ENCODE measurements at places on chromosomes 2 and 18.
A peak's percentile ranks its signal among the peaks of the same experiment; 100 is the strongest.

GRCh38 chr2:152504618-152505017 is 169.6 kb downstream of the FMNL2 start:
- no peak for DNase-seq

GRCh38 chr2:119786295-119786694 is 26.6 kb downstream of the PTPN4 start:
- no peak for DNase-seq

GRCh38 chr2:46657042-46657504 is 177.7 kb downstream of the TMEM247 start:
- no peak for DNase-seq

GRCh38 chr2:151610310-151610709 is 124.0 kb downstream of the NEB start:
- no peak for DNase-seq

DNA sequence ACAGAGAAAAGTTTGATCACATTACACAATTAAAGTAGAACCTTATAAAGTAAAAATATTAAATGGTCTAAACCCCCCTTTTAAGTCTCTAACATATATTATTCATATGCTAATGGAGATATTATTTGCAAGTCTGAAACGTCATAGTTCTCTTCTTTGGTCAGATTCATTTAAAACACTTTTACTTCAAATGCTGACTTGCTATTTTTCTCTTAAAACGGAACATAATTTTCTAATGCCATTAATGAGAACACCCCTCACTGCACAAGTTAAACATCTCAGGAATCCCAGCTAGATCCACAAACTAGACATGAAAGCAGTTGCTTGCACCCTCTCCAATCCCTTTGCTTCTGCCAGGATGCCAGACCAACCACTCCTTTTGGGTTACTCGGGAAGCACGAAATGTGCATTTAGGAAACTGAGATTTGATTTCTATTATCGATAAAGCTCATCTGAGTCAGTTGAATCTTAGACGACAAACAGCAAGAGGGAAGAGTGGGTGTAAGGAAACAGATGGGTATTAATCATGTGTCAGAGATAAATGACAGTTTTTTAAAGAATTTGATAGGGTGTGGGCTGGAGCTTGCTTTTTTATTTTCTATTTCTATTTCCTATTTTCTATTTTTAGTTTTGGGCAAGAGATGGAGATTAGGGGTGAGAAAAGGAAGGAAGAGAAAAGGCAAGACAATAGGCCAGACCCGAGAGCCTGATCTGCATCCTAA is 1.5 kb downstream of the ADD2 start:
- DNase-seq: no peak

DNA sequence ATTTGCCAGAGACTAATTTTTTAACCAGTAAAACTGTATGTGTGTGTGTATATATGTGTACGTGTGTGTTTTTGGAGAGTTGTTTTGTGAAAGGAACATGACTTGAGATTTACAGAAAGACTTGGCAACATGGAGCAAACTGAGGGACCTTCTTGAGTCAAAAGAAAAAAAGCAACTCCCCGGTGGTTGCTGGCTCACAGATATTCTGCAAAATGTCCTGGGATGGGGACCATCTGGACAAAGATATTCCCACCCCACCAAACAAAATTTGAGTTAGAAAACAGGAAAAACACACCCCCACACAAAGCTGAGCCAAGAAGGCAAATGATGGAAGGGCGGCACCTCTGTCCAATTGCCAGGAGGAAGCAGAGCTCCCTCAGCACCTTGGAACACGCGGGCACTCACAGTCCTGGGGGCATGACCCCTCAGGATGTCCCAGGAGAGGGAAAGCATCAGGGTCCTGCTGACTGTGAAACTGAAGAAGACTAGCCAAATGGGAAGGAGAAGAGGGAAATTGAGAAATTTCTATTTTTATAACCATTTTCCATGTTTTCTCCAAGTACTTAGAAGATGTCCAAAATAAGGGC is 290.2 kb upstream of the ACVR2A start:
- no peak for DNase-seq

DNA sequence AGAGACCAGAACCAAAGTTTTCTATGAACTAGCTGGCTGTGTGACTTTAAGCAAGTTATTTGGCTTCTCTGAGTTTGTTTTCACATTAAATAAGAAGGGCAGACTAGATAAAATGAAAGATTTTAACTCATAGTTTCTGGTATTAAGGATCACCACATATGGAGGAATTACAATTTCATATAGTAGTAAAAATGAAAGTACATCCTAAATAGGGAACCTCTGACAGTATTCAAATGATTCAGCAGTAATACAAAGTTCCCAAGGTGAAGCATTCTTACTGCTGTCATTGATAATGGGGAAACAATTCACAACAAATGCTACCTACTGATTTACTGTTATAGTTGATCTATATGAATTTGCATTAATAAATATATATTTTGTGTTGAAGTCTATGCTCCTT is 170.3 kb upstream of the VRK2 start:
- DNase-seq: no peak

DNA sequence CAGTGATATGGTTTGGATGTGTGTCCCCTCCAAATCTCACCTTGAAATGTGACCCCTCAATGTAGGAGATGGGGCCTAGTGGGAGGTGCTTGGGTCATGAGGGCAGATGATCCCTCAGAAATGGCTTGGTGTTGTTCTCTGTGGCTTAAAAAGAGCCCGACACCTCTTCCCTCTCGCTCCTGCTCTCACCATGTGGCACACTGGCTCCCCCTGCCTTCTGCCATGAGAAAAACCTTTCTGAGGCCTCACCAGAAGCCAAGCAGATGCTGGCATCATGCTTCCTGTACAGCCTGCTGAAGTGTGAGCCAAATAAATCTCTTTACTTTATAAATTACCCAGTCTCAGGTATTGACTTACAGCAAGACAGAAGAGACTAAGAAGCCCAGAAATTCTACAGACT is 357.1 kb downstream of the NRXN1 start:
- no peak for DNase-seq

- DNase-seq: no peak
These were observed 39.3 kb upstream of the DSG1 start for GRCh38 chr18:31278609-31279071.

- DNase-seq: peak; percentile 38
These were observed 925 bp downstream of the SESTD1 start for GRCh38 chr2:179263446-179264367.

GRCh38 chr2:152405206-152406118 is 70.5 kb downstream of the FMNL2 start:
- DNase-seq: no peak

GRCh38 chr2:213251618-213252017 is 32.6 kb upstream of the SPAG16 start:
- peak; percentile 33 for DNase-seq

- no peak for DNase-seq
These were observed 294.6 kb upstream of the SLC14A2 start for GRCh38 chr18:45320724-45321123.

DNA sequence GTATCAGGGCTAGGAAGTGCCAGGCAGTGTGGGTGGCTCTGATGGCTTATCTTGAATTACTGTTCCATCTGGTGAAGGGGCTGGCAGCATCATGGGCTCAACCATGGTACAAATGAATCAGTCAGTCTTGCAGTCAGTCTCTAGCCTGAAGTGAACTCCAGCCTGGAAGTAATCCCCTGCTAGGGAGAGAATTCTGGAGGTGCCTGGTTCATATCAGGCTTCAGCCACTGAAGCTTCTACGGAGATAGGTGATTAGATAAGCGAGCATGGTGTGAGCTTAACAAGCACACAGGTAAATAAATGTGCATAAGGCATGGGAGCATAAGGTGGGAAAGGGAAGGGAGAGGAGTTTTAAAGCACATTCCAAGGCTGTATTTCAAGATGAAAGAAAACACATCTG is 541.7 kb downstream of the MBD2 start:
- DNase-seq: no peak

DNA sequence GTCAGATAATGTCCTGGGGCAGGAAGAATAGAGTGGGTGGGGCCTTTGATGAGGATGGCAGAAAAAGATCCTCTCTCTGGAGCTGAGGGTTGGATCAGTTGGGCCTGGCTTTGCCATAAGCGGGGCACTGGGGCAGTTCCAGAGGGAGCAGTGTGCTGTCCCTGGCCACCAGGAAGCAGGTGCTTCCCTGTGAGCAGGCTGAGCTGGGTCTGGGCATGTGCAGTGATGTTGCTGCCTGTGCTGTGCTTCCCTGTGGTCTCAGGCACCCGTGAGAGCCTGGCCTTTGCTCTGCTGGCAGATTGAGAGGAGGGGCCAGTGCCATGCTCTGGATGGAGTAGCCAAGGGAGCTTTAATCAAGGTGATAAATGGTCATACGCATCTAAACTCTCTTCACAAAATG is 14.6 kb upstream of the NPPC start:
- no peak for DNase-seq

- DNase-seq: no peak
These were observed 44.0 kb downstream of the GNAL start for GRCh38 chr18:11733031-11733430.

GRCh38 chr2:105262651-105263091 is 21.1 kb downstream of the GPR45 start:
- DNase-seq: no peak

DNA sequence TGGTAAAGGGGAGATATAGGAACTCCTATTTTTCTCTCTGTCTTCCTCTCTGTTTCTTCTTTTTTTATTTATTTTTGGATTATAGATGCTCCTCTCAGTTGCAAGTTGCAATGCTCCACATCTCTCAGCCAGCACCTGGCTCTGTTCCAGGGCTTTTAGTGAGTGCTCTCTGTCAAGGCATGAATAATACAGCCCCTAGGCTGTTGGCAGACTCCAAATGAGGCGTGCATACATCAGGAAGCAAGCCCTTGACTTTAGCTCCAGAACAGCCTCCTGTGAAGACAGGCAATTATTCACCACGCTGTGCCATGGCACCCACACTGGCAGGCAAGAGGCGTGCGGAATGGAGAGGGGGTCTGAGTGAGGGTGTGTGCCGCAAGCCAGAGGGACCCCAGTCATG is 228.1 kb upstream of the PXDN start:
- no peak for DNase-seq

GRCh38 chr2:234469251-234469845 is 27.5 kb downstream of the ARL4C start:
- DNase-seq: no peak

GRCh38 chr2:241620419-241620769 is 16.6 kb downstream of the THAP4 start:
- no peak for DNase-seq

- no peak for DNase-seq
These were observed 155.5 kb downstream of the CLIP4 start for GRCh38 chr2:29270701-29271121.

DNA sequence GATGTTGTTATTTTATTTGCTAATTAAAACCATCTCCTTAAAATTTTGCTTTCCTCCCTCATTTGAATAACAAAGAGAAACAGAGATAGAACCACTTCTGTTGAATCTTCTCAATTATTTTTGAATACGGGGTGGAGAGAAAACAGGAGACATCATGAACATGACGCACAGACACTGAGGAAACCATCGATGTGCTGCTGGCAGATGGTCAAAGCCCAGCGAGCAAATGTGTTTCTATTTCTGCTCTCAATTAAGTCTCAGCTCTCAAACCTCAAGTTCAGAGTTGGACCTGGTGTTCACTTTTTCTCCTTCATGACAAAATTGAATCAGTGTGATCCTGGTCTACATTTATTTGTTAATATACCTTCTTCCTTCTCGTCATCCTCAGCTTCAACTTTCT is 36.1 kb upstream of the TWIST2 start:
- no peak for DNase-seq

DNA sequence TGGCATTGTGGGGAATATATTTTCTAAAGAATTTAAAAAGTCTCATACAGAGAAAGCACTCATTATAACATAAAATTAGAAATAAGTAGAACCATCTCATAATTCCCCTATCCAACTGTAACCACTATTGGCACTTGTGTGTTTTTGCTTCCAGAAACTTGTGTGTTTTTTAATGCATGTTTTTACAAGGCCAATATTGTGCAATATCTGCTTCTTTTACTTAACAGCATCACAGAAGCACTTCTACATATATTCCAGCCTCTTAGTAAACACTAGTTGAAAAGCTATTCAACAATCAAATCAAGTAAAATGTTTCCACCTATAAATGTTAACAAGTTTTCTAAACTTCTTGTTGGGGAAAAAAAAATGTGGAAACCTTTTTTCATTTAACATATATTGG is 132.7 kb downstream of the LRP2 start:
- no peak for DNase-seq

DNA sequence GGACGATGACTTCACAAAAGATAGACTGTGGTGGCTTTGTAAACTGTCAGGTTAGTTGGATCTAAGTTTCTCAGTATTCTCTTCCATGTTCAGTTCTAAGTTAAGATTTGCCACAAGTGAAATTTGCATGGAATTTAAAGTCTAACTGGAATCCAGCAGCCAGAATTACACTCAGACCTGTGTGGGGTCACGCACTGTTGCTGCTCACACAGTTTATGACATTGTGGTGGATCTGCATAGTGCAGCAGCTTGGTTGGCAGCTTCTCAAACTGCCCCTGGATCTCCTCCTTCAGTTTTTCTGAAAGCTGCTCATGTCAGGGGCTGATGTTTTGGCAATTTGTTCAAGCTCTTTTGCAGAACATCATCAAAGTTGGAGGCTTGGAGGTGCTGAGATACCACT is 228.1 kb upstream of the KCNJ3 start:
- no peak for DNase-seq

GRCh38 chr2:19356545-19357401 is 1.6 kb downstream of the OSR1 start:
- DNase-seq: no peak

DNA sequence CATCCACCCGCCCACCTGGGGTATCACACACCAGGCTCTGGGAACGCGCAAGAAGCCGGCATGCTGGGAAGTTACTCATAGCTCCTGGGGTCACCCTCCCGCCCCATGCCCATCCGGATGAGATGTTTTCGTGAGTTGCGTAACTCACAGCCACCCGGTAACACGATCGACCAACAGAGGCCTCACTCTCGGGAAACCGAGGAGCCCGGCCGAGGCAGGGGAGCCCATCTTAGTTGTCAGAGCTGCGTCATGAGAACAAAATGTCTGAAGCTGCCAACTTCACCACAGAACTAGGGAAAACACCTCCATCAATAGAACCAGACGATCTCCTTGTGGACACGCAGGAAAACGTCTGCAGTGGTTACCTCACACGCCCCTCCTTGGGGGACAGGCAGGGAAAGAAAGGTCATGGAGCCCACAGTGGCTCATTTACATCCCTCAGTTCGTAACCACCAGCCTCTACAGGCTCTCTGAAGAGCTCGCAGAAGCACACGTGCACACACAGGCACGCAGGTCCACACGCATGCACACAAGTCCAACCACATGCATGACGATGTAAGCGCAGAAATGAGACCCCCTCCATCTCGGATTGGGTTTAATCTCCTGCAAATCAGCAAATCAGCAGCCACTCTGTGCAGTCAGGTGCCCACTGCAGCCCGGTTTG is 26.2 kb downstream of the ADI1 start:
- peak; percentile 38 for DNase-seq

DNA sequence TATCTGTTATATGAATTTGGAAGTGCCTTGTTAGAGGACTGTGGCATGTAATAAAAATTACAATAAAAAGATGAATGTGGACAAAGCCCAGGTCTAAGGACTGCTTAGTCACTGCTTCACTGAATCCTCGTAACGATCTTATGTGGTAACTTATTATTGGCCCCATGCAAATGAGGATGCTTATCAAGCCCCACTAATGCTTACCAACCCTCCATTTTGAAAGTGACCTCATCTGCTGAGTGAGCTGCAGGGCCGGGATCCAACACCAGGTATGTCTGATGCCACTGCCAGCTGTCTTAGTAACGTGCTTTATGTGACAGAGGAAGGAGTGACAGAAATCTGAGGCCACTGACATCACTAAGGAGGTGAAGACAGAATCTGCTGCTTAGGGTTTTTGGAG is 65.3 kb upstream of the CCDC85A start:
- DNase-seq: no peak

- no peak for DNase-seq
These were observed 179.4 kb downstream of the LCLAT1 start for GRCh38 chr2:30626397-30626796.

- DNase-seq: no peak
These were observed 82.3 kb downstream of the FBXO15 start for GRCh38 chr18:74065366-74065765.
